ENCODE measurements at places on chromosomes 13 and 19.

- peak; percentile 22 for DNase-seq
These were observed 432 bp downstream of the ZNF611 start for GRCh38 chr19:52734331-52734892.

- DNase-seq: no peak
These were observed 18.1 kb downstream of the ESD start for GRCh38 chr13:46778890-46779289.

- DNase-seq: no peak
These were observed 152.6 kb upstream of the VSTM2B start for GRCh38 chr19:29372921-29373797.

GRCh38 chr19:41220811-41221210 is 1.8 kb downstream of the AXL start:
- no peak for DNase-seq

- DNase-seq: no peak
These were observed 22.5 kb downstream of the PABPC3 start for GRCh38 chr13:25118378-25118905.

DNA sequence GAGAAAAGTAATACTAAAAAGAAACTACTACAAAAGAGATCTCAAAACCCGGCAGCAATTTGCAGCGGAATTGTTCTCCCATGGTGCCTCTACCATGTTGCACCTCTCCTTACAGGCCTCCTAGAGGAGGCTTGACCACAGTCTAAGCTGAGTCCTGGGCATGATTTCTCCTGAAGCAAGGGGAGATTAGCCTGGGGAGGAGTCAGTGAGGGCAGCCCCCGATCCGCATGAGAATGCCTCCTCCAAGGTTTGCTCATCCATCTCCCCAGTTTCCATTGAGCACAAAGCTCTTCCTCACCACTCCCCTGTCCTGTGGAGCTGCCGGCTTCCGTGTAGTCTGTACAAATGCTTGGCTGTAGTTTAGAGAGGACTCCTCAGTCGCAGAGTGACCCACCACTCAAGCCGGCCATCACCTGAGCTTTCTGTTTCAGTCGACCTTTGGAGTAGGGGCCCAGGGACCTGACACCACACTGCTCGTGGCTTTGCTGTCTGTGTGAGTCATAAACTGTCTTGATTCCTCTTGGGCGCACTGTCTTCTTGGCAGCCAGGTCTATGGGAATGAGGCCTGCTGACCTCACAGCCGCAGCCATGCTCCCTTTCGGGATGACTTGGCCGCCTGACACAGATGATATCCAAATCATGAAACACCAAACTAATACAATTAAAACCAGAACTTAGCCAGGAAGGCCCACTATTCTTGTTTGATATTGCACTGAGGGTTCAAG is 72.3 kb downstream of the C1QTNF9 start:
- DNase-seq: no peak

DNA sequence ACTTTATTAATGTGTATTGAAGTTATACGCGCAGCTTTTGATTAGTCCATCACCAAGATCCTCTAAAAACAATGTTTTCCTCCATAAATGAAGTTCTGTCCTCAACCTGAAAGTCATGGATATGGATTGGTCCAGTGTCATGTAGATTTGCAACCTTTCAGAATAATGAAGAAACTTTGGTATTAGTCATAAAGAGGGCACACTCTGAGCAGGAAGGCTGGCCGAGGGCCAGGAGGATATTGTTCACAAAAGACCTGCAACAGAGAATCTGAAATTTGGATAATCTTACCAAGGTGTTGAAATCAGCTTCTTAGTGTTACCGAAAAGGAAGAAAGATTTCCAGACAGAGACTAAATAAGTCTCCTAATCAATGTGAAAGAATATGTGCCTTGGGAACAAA is 20.7 kb downstream of the CLDN10 start:
- DNase-seq: no peak

- no peak for DNase-seq
These were observed 51.6 kb downstream of the SOX1 start for GRCh38 chr13:112118451-112119064.

DNA sequence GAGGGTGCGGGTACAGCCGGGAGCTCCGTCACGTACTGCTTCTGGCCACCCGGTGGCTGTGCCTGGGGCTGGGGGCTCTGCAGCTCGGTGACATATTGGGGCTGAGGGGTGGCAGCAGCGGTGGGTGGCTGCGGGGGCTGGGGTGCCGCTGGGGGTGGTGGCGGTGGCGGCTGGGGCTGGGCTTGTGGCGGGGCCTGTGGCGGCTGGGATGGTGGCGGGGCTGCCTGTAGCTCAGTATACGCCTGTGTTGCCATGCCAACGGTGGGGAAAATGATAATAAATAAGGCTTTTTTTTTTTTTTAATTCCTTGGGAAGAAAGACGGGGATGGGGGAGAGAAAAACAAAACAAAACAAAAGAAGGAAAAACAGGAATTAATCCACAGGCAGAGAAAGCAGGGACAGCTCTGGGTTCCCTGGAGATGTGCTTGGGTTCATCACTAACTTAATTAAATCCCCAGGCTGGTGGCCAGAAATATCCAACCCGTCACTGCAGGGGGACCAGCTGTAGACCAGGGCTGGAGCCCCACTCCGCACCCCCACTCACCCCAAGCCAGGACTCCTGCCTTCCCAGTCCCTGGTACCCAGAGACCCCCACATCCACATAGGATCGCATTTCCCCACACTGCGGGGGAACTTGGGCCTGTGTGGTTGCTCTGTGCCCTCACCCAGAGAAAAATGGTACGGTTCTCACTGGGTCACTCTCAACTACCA is 12.4 kb downstream of the RFX1 start:
- DNase-seq: no peak

DNA sequence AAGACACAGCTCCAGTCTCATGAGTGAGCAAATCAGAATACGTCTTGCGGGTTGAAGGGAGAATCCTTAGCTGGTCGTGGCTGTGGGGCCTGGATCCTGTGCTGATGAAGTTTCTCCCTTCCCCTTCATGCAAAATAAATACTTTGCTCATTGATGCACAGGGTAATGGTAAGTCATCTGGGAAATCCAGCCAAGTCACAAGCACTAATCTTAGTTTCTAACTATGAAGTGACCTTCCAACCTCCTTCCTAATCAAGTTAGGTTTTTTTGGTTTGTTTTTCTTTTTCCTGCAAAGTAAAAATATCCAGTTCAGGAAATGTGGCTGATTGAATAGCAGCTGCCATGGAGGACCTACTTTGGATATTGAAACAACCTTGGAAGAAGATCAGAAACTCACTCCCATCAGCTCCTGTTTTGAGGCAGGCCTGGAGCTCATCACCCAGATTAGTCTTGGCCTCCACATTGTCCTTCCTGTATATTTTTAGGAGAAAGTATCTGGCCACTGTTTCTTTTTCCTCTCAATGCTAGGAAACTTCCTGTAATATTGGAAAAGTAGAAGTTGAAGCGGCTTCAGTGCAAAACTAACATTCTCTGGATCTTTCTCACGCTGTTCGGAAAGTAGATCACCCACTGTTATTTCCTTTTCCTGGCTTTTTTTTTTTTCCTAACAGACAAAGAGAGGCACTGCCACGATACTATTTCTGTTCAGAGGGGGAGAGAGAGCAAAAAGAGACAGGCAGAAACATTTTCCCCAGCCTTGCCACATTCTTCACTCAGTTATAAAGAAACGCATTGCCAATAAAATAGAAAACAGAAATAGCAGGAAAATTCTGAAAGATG is 12.3 kb upstream of the ARL11 start:
- no peak for DNase-seq

DNA sequence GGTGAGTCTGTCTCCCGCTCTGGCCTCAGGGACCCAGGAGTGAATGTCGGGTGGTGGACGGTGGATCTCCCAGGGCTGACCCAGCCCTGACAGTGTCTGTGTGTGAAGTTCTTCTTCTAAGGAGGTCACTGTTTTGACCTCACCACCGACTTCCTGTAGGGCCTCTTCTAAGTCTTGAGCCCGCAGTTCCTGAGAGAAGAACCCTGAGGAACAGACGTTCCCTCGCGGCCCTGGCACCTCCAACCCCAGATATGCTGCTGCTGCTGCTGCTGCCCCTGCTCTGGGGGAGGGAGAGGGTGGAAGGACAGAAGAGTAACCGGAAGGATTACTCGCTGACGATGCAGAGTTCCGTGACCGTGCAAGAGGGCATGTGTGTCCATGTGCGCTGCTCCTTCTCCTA is at the start of gene SIGLEC7:
TSS of gene SIGLEC7 (plus strand) at position 183 of the 400 bp plus-strand sequence. CDS start at position 252, 69 bp downstream.
- DNase-seq: no peak

GRCh38 chr19:47100290-47100689 is 13.3 kb downstream of the ZC3H4 start:
- DNase-seq: no peak

DNA sequence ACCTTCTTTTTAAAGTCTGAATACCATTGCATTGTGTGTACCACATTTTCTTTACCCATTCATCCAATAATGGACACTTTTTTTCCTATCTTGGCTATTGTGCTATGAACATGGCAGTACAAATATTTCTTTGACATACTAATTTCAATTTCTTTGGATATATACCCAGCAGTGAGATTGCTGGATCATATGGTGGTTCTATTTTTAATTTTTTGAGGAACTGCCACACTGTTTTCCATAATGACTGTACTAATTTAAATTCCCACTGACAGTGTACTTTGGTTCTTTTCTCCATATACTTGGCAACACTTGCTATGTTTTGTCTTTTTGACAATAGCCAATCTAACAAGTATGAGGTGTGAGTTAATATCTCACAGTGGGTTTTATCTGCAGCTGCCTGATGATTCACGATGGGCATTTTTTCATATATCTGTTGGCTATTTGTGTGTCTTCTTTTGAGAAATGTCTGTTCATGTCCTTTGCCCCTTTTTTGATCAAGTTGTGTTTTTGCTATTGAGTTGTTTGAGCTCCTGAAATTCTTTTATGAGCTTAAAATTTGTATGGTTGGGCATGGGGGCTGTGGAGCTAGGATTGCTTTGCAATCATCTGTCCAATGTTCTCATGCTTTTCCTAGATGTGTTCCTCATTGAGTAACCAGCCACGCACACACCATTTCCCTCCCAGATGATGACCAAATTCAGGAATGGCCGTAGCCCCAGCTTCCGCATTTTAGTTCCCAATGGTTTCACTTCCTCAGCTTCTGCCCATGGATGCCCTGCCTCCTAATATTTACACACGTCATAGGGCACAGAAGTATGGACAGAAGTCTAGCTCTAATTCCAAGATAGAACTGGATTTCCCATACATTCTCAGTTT is 380.0 kb upstream of the SGCG start:
- DNase-seq: no peak

- no peak for DNase-seq
These were observed 7.6 kb downstream of the LGALS4 start for GRCh38 chr19:38805180-38805579.

Measured in activated naive CD4-positive, alpha-beta T cell treated with anti-CD3 and anti-CD28 coated beads, Interleukin-2, amount 50 U/mL, for 72 hours (primary cell).